ENCODE measurements at places on chromosomes 12 and 14.

DNA sequence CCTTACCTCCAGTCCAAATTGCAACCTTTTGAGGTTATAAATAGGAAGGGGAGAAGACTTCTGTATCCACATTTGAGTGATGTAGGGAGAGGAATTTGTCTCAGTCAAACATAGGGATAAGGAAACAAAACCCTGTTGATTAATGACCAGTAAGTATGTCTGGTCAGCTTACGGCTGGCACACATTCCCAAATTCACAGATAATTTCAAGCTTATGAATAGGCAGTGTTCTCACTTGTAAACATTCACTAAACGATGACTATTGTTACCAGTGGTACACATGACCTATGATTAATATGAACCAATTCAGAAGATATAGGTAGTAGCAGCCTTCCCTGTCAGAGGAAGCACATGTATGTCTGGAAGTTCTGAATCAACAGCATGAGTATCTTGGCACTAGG, 33.0 kb upstream of the SLC5A8 start:
- no peak for DNase-seq

DNA sequence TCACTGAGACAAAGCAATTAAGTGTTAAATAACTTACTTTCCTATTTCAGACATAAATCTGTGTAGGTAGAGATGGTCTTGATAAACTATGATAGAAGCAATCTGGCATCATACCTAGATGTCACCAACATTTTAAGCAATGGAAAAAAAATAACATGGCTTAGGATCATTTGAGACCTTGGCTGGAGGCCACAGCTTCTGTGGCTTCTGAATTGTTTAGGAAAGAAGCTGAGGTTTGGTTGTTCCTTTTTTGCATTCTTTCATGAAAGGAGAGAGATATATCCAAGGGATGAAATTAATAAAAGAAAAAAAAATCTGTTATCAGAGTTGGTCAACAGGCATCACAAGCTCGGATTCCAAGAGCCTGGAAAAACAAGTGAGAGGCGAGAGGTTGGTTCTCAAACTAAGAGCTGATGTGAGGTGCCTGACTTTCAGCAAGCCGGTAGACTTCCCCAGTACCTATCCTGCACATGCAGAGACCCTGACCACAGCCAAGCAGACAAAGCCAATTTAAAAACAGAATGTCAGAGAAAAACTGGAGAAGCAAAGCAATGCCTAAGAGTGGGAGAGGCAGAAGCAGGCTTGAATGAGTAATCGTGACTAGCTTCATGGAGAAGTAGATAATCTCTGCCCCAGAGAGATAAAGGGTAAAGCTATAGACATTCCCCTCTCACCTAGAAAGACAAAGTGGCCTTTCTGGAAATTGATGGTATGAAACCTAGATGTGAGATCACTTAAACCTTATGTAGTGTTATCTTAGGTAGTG, 43.4 kb upstream of the ST8SIA1 start:
- no peak for DNase-seq

GRCh38 chr12:65823513-65824375, 539 bp upstream of the HMGA2 start:
- DNase-seq = no peak

DNA sequence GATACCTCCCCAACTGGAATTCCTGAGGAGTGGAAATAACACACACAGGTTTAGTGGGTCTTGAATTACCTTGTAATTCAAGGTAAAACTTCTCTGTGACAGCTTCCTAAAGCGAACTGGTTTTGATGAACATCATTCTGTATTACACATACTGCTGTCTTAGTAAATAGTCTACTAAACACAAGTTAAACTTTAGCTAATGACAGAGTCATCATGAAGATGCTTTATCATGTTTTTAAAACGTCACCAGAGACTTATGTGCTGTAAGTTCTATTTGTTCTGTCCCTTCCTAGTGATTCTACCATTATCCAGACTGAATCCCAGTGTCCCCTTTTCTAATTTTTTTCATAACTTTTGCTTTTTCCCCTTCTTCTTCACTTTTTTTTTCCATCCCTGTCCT, 11.6 kb upstream of the GXYLT1 start:
- no peak for DNase-seq

DNA sequence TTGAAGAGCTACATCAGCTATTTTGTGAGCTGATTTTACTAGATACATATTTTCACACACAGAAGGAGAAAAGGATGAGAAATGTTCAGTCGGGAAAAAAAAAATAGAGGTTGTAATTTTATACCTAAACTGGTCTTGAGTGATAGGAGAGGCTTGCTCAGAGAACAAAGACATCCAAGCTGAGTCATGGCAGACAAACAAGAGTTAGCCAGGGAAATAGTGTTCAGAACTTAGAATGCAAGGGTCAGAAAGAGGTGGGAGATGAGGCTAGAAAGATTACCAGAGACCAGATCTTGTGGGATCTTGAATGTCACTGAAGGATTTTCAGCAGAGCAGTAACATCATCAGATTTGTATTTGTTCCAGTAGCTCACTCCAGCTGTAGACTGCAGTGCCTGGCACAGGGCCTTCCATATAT, 121.9 kb upstream of the ATF1 start:
- no peak for DNase-seq

GRCh38 chr14:88323523-88324199, 592 bp upstream of the KCNK10 start:
- peak; percentile 40 for DNase-seq

DNA sequence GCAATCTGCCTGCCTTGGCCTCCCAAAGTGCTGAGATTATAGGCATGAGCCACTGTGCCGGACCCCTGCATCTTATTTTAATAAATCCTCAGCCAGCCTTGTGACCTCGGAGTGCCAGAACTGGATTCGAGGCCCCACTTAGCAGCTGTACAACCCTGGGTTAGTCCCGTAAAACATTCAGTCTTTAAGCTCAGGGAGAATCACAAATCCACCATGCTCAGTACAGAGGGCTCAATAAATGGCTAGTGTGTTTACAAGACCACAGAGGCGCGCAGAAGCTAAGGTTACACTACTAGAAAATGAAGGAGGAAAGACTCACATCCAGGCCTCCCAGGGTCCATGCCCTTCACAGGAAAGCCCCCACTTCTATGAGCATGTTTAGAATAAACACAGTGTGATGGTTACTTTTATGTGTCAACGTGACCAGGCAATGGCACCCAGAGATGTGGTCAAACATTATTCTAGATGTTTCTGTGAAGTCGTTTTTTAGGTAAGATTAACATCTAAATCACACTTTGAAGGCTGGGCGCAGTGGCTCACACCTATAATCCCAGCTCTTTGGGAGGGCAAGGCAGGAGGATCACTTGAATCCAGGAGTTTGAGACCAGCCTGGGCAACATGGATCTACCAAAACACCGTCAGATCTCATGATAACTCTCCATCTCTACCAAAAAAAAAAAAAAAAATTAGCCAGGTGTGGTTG, 55.3 kb downstream of the CLMN start:
- DNase-seq = no peak

- DNase-seq = no peak
Observed at GRCh38 chr14:94823556-94824341, 53.8 kb upstream of the GSC start.

GRCh38 chr12:23472329-23472971, 477.0 kb downstream of the SOX5 start:
- no peak for DNase-seq

DNA sequence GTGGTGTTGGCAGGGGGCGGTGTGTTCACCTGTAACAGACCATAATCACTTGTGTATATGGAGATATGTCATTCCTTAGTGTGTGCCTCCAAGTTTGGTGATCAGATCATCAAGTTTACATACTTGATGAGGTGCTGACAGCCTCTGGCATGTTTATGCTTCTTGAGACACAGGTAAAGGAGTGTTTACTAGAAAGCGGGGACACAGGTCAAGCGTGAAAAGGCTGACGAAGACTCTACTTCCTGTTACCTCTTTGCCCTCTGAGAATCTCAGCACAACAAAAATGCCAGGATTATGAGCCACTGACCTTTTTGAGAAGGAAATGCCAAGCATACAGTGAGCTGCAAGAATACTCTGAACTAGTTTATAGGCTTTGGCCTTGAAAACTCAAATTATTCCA, 29.6 kb downstream of the PRDM4 start:
- DNase-seq = no peak

DNA sequence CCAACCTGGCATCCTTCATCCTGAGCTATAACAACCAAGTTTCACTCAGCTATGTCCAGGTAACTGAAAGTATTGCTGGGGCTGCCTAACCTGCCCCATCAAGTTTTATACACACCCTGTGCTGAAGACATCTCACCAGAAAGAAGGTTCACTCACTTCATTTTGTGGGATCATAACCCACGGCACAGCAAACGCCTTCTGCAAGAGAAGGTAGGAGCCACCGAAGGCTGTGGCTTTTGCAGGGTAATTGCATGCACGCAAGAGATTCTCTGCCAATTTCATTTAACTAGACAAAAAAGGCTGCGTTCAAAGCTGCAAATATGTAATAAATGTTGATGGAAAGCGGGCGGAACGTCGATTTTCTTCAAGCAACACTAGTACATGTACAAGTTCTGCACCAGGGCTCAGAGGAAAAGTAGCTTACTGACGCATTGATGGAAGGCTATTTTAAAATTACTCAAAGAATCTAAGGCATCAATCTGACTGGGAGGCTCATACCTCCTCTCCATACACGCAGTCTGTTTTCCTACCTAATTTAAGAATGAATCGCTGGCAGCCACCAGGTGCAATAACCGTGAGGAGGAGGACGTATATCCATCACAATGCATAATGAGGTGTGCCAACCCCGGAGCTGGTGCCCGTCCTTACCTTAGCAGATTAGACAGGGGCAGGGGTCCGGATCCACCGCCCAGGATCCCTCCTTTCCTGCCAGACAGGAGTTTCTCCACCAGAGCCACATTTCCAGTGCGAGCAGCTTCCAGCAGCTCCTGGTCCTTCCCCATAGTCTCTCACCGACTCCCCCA, 1.1 kb downstream of the ANKS1B start:
- no peak for DNase-seq

Data from left kidney (tissue), 8 donors.